GM13976 (cell line): ENCODE measurements at places on chromosomes 1 and 21.

- DNase-seq: no peak
These were observed 17.3 kb upstream of the ACADM start for GRCh38 chr1:75707191-75707590.

DNA sequence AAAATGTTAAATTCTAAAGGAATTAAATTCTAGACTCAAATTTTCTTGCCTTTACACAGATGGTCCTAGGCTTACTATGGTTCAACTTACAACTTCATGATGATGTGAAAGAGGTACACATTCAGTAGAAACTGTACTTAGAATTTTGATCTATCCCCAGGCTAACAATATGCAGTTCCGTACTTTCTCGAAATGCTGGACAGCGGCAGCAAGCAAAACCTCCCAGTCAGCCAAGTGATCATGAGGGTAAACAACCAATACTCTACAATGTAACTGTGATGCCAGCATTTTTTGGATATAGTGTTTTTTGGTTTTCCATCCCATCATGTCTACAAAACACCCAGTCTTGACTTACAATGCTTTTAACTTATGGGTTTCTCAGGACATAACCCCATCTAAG lies 25.7 kb downstream of the VAV3 start:
- no peak for DNase-seq

GRCh38 chr1:16294219-16295212 lies 57.5 kb upstream of the CPLANE2 start:
- no peak for DNase-seq

DNA sequence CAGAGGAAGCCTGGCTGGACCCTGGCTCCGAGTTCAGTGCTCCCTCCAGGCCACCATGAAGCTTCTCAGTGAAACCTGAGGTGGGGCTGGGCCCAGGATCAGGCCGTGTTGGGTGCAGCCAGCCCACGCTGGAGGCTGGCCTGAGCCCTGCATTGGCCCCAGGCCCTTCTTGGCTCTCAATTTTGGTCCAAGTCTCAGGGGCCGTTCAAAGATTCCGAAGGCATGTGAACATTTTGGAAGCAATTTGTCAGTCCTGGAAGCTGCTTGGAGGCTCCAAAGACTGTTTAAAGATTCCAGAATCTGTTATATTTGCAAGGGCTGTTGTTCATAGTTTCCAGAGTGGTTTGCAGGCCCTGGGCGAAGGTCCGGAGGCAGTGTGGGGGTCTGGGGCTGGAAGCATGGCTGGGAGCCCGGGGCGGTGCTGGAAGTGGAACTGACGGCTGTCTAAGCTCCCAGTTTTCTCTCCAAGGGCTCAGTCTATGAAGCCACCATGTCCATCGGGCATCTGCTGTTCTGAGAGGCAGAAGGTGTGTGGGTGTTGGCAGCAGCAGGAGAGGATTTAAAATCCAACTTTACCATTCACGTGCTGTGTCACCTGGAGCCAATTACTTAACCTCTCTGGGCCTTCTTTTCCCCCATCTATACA lies 104.9 kb downstream of the EPHB2 start:
- no peak for DNase-seq

DNA sequence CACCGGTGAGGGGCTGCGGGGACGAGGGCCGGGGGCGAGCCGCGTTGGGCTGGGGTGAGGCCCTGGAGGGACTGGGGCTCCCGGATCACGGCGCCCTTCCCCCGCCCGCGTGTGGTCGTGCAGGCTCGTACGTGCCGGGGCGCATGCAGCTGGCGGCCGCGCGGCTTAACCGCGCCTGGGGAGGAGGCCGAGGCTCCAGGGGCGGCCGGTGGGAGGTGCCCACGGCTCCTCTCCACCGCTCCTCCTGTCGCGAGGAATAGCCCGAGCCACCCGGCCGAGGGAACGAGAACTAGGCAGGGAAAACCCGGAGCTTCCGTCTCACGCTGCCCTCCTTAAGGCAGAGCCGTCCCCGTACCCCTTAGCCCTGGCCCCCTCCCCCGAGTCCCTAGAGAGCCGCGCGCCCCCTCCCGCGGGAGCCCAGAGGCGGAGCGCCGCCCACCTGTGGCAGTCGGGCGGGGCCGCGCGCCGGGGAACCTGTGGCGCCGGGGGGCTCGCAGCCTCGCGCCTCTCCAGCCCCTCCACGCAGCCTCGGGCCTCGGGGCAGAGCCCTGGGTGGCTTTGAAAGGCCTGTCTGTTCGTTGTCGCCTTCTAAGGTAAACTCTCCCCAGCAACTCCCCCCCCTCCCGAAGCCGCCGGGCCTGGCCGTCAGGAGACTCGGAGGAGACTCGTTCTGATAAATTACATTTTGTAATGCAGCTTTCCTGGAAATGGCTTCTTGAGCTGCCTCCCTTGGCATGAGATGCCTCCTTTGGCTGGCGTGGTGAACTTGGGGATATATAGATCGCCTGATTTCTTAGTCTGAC lies 746 bp downstream of the AK4 start:
- peak; percentile 82 for DNase-seq

GRCh38 chr1:100928128-100928527 lies 32.2 kb downstream of the SLC30A7 start:
- no peak for DNase-seq

GRCh38 chr1:6911021-6911941 lies 126.0 kb downstream of the CAMTA1 start:
- DNase-seq: no peak

- DNase-seq: no peak
These were observed 78.3 kb downstream of the UCHL5 start for GRCh38 chr1:192980856-192981255.

DNA sequence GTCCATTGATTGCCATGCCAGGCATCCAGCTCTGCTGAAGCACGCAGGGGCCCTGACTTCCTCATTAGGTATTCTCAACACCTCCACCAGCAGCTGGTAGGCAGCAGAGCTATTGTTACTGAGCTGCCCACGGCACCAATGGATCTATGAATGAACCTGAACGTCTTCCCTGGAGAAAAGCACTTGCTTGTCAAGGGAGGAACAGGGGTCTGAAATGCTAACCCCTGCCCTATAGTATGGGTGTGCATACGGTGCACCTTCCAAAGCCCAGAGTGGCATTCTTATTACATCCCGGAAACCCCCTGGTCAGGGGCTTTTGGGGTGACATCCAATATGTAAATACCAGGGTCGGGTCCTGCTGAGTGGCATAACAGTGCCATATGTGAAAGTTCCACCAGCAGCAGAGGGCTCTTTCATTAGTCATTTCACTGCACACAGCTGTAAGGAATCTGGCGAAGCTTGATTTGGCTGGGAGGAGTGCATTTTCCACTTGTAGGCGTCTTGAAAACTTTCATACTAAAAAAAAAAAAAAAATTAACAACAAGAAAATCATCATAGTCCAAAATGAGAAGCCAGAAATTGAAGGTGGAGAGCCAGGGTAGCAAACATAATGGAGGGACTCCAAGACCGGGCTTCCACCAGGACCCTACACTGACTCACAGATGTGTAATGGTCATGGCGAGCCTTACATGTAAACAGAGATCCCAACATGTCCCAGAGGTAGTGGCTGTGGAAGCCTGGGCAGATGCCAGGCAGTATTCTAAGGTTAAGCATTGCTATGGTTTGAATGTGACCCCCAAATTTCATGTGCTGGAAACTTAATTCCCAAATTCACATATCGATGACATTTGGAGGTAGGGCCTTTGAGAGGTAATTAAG lies 58.8 kb upstream of the PRDX6 start:
- no peak for DNase-seq

GRCh38 chr1:5903680-5904079 lies 88.5 kb downstream of the NPHP4 start:
- no peak for DNase-seq

GRCh38 chr1:168421399-168422004 lies 122.3 kb downstream of the XCL2 start:
- no peak for DNase-seq

- no peak for DNase-seq
These were observed 25.3 kb downstream of the TNFSF4 start for GRCh38 chr1:173181791-173182190.

DNA sequence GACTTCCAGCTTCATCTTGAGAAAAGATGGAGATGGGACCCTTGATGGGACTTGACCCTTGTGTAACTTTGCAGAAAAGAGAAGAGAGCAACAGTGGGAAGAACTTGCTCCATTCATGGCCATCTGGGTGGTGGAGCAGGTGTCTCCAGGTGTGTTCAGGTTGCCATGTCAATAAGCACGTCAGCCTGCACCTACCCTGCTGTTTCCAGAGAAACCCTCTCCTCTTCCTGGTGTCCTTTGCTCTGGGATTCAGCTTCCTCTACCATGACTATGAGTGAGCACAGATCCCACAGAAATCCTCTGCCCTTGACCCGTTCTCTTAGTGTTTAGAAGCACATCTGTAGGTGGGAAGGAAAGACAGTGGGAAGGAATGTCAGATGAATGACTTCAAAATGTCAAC lies 21.8 kb upstream of the OTUD3 start:
- no peak for DNase-seq

GRCh38 chr1:159179906-159180305 lies 8.5 kb downstream of the CADM3 start:
- DNase-seq: no peak

GRCh38 chr1:215957663-215958062 lies 390.6 kb downstream of the KCTD3 start:
- DNase-seq: no peak

DNA sequence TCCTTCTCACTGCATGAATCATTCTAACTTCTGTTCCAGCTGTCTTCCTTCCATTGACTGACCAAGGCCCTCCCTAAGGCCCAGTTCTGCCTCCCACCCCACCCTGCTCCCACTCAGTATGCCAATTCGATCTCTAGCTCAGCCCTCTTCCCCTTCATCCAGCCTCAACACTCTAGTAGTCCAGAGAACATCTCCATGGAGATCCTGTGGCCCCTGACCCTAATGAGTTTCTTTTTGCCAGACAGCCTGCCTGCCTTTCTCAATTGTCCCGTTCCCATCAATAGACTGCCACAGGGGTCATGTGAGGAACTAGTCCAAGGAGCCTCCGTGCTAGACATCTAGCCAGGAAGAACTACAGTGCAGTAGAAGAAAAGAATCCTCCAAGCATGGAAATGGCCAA lies 26.4 kb downstream of the RRAGC start:
- no peak for DNase-seq

DNA sequence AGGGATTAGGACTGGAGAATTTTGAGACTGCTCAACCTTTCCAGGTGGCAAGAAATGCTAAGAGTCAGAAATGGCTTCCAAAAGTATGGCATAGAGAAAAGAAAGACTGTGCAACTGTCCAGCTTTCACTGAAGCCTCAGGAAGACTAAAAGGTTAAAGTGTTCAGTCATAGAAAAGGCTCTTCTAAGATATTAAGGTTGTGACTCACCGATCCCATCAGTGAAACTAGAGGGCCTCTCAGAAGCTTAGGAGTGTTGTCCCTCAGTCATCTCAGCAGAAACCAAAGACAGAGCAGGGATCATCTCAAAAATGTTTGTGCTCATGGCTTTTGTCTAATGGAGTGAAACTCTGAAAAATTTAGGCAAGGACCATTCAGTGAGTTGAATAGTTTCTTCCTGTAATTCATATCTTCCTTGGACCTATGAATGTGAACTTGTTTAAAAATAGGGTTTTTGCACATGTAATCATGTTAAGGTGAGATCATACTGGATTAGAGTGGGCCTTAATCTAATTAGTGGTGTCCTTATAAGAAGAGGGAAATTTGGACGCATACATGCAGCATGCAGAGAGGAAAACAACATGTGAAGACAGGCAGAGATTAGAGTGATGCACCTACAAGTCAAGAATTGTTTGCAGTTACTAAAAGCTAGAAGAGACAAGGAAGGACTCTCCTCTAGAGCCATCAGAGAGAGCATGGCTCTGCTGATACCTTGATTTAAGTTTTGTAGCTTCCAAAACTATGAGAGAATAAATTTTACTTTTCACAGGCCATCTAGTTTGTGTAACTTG lies 71.3 kb downstream of the RPE65 start:
- DNase-seq: no peak

DNA sequence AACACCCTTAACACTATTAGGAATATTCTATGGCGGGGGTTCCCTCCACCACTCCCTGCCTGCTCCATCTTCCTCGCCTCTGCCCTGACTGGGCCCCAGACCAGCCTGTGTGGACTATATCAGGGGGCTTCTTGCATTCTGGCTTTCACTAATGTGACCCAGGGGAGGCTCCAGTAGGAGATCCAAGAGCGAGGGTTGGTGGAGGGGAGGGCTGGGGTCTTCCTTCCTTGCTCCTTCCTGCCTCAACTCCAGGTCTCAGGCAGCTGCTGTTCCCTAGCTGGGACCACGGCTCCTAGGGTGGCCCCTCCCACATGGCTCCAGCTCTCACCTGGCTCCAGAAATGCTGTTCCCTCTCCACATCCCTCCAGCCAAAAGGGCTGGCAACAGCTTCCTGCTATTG lies 257.4 kb downstream of the MATN1 start:
- no peak for DNase-seq

DNA sequence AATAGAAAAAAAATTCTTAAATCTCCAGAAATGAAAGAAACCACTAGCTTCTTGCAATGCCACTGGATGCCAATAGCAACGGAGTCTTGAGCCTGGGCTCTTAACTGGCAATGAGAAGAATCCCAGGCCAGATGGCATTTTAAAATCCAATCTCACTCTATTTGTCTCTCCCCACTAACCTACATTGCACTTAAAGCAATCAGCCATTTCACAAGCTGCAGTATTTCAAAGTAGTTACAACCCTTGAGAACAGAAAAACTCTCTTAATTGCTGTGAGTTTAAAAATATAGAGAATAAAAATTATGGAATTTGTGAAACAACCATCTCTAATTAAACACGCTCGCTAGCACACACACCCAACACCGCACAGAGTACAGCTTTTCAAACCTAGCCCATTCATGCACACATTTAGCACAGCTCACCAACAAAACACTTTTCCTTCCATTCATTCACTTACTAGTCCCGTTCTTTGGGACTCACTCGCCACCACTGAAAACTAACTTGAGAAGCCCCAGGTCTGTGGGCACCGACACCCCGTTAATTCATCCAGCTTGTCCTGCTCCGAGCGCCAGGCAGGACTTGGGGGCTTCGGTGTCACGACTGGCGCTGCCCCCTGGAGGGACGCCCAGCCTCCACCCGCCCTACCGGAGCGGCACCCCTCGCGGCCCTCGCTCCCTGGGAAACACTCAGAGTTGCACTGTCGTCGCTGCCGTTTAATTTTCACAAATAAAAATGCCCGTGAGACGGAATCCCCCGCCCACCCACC lies 1.0 kb downstream of the DDAH1 start:
- no peak for DNase-seq

- no peak for DNase-seq
These were observed 6.7 kb upstream of the MYOM3 start for GRCh38 chr1:24118410-24119242.
